ENCODE measurements at places on chromosomes 5 and 9.
A peak's percentile ranks its signal among the peaks of the same experiment; 100 is the strongest.

- DNase-seq, result no peak
These were observed 99.4 kb downstream of the CSNK1G3 start for GRCh38 chr5:123611406-123611709.

GRCh38 chr5:147830035-147830434, 1.4 kb downstream of the SPINK1 start:
- DNase-seq, result no peak

DNA sequence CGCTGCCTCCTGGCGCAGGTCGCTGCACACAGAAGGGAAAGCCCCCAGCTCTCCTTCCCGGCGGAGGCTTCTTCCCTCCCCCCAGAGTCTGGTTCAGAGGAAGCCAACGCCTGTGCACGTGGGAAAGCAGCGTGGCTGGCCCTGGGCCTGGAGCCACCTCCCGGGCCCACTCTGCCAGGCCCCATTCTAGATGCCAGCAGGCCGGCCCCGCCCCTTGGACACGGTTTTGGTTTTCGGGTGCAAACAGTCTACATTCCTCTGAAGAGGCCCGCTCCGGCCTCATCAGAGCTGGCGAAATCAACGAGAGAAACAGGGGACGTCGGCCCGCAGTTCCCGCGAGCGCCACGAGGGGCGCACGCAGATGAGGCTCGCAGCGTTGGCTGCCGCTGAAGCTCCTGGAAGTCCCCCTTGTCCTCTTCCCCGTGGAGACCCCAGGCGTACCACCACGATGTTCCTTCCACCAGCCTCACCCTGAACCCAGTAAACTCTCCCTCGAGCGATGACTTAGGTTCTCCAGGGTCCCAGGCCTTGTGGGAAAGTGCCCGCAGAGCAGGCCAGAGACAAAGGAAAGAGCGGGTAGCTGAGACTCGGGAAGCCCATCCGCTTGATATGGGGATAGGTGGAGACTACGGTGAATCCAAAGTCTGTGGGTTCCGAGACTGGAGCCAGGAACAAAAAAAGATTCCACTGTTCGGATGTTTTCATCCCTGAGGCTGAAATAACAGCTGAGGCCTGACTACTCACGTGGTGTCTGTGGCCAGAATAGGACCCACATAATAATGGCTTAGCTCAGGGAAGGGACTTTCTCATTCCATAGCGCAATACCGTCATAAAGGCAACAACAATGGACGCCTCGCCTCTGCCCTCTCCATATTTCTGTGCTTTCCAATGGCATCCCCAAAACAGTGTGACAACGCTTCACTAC, 64.2 kb downstream of the KLF4 start:
- peak; percentile 1 for DNase-seq

- DNase-seq, result no peak
These were observed 53.7 kb downstream of the ZNF618 start for GRCh38 chr9:113929634-113930389.

DNA sequence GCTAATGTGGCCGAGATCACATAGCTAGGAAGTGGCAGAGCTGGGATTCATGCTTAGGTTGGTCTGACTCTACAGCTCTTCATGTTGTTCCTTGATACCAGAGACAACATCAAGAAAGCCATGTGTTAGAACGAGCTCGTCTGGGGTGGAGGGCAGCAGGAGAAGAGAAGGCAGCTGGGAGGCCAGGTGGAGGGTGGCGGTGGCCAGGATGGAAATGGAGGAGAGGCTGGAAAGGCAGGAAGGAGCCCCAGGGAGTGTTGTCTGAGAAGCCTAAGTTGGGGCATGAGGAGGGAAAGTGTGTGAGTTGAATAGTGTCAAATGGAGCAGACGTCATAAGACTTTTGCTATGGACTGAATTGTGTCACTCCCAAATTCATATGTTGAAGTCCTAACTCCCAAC, 315.3 kb downstream of the GADD45G start:
- DNase-seq, result no peak

DNA sequence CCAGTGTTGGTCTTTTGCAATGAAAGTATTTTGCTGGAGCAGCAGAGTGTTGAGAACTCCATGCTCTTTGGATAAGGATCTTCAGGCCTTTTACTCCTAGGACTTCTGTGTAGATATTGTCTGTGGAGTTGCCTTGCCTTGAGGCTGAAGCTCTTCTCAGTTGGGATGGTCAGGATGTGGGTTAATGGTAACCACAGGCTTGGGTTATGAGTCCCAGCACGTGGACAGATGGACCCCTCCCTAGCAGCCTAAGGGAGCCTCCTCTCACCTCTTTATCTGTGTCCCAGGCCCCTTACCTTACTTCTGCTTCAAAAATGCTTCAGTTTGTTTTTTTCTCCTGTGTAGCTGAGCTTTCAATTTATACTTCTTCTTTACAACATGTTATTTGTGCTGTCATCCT, 109.9 kb downstream of the MEGF10 start:
- no peak for DNase-seq

DNA sequence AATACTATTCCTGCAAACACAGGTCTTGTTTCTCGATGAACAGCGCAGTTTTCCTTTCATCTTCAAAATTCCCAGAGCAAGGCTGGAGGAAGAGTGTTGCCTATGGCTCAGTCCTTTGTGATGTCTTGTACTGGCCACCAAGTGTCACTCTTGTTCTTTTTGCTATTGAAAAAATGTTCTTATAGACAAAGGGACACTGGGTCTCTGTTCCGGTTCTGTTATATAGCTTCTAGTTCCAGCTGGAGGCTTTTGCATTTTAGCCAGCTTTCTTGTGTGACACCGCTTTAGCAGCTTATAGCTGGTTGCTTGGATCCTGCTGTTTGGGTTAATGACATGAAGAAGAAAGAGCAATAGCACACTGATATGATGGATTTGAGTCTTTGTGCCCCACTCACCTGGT, 343.7 kb upstream of the KCNN2 start:
- DNase-seq, result no peak

GRCh38 chr5:38888041-38888440, 42.2 kb downstream of the OSMR start:
- DNase-seq, result no peak

- no peak for DNase-seq
These were observed 614.2 kb upstream of the CLINT1 start for GRCh38 chr5:158473016-158473635.

DNA sequence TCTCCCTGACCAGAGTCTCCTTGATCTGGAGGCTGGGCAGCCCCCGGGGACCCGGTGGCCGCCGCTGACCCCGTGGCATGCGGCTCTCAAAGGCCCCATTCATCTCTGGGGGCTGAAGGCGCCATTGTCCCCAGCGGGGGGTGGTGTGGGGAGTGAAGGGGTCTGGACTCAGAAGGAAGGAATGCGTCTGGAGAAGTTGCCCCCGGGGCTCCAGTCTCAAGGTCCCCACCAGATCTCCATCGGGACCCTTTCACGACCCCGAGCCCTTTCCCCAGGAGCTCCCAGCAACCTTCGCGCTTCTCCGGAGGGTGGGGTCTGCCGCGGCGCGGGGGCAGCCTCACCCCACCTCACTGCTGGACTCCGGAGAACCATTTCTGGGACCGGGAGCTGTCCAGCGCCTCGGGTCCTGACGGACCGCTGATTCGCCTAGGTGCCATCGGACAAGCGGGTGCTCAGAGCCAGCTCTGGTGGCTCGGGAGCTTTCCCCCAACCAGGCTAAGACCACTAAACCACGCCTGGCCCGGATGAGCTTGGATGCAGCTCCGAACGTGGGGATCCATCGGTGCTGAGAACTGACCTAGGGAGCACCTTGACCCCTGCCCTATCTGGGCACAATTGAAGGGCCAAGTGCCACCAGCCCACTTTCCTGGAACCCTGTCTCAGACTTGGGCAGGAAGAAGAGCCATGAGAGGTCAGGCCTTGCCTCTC, 5.1 kb upstream of the PCDH1 start:
- no peak for DNase-seq

GRCh38 chr9:125325826-125326225, 64.2 kb downstream of the GAPVD1 start:
- DNase-seq, result no peak

DNA sequence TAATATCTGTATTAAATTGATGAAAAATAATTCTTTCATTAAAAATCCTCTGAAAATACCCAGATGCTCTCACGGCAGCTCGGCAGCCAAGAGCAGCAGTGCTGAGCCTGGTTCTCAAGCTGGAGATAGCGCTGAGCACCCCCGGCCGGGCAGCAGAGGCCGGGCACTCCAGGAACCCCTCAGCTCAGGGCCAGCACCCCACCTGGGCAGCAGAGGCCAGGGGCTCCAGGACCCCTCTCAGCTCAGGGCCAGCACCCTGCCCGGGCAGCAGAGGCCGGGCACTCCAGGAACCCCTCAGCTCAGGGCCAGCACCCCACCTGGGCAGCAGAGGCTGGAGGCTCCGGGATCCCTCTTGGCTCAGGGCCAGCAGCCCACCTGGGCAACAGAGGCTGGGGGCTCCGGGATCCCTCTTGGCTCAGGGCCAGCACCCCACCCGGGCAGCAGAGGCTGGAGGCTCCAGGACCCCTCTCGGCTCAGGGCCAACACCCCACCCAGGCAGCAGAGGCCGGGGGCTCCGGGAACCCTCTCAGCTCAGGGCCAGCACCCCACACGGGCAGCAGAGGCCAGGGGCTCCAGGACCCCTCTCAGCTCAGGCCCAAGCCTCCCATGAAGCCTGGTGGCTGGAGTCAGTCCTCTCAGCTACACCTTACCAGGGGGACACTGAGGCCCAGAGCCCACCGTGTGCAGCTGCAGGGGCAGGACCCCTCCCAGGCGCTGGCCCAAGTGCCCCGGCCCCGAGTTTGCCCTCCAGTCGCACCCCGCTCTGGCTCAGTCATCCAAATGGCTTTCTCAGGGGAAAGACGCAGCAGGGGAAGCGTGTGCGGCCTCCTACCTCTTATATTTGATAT, 21.7 kb downstream of the CLPTM1L start:
- no peak for DNase-seq

DNA sequence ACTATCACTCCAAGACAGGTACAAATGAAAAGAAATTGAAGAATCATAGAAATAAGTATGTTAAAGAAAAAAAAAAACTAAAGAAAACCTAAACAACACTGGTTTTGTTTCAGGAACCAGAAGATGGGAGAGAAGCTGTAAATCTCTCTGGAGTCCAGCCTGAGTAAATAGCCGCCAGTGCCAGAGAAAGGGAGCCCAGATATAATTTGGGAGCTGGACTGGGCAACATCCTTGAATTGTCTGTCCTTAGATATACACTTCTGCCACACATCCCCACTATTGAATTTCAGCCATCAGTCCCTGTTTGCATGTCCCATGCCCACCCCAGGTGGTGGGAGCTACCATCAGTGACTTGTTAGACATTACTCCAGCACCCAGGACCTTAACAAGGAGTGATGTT, 979.6 kb downstream of the DTWD2 start:
- no peak for DNase-seq

- no peak for DNase-seq
These were observed 54.3 kb downstream of the NR3C1 start for GRCh38 chr5:143349177-143349576.

- DNase-seq, result no peak
These were observed 217.9 kb upstream of the VLDLR start for GRCh38 chr9:2403701-2404100.

DNA sequence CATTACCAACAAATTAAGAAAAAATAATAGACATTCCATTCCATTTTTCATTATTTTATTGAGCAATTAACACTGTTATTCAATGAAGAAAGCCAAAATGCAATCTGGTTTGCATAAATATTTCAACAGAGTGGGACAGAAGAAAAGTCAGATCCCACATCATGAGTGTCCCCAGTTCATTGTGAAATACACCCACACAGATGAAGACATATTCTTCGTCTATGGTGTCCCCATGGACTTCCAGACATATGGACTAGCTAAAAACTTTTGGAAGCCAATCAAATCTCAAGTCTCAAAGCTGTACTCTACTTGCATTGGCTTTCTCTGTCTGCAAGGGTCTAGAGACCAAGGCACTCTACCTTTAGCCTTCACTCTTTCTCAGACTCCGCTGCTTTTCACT, 194.3 kb downstream of the SEMA5A start:
- no peak for DNase-seq

- DNase-seq, result no peak
These were observed 9.6 kb downstream of the RASGEF1C start for GRCh38 chr5:180199390-180199789.

DNA sequence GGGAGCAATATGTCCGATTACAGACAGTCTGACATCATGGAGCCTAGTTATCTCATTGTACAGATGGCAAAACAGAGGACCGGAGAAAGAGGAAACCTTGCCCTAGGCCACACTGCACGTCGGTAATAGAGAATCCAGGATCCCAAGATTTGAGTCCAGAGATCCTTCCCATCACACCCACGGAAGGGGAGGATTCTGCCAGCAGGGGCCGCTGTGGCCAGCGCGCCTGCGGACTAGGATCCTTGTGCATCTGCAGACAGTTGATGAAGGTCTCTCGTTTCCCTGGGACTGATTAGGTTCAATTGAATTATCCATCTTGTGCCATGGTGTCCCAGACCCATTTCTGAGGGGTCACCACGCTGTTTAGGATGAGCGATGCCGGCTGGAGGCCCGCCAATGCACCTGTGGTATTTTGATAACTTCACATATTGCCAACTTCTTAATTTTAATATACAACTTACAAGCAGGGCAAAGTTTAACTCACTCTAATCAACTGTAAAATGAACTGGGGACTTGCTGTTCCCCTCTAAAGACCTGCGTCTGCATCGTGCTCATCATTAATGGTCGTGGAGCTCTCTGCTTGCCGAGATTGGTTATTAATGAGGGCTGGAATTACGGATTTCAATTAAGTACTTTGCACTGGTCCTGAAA, 592.7 kb upstream of the BRINP1 start:
- no peak for DNase-seq

GRCh38 chr9:124264823-124265233, 7.1 kb downstream of the NEK6 start:
- no peak for DNase-seq

DNA sequence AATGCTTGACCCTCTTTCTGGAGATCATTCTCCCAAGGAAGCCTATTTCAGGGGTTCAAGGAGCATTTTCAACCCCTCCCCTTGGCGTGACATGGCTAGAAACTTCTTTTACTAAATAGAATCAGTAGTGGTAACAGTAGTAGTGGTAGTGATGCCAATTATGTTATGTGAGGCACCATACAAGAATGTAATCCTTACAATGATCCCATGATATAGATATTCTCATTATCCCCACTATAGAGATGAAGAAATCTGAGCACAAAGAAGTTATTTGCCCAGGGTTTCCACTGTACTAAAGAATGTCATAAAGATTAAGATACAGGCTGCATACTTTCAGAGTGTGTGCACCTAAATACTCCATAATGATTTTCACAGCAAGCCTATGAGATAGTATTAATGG, 155.4 kb upstream of the CLINT1 start:
- DNase-seq, result no peak

All from skeletal muscle cell (primary cell).